Bladder microvascular endothelial cell (primary cell): ENCODE measurements at places on chromosomes 2 and 18. TPM values are rescaled to one million over a fixed set of nuclear protein-coding genes. Genes with fewer than 3 reads are reported as not detected.

STK25 gene
- total RNA-seq = 359 and 519 TPM in 2 replicates

PRSS56 gene
- not detected in 2 replicates for total RNA-seq

UGT1A7 gene
- not detected in 2 replicates for total RNA-seq

C2orf78 gene
- not detected in 2 replicates for total RNA-seq

ABCG8 gene
- total RNA-seq = not detected in 2 replicates

ACTG2 gene
- 0.81 TPM in 1 of 2 replicates, not detected in the other for total RNA-seq

ALK gene
- not detected in 2 replicates for total RNA-seq

GPC1 gene
- 7.1 and 13.8 TPM in 2 replicates for total RNA-seq

GNLY gene
- not detected in 2 replicates for total RNA-seq

EVA1A gene
- 74.0 and 127 TPM in 2 replicates for total RNA-seq
